ENCODE measurements at places on chromosomes 1 and 21. TPM values are rescaled to one million over a fixed set of nuclear protein-coding genes. Genes with fewer than 3 reads are reported as not detected.

GRCh38 chr1:186813420-186813819, 15.3 kb upstream of the PLA2G4A start:
- H3K4me3 ChIP-seq: no peak overlapping the region
- no peak for DNase-seq
- no peak overlapping the region for H3K27ac ChIP-seq

DNA sequence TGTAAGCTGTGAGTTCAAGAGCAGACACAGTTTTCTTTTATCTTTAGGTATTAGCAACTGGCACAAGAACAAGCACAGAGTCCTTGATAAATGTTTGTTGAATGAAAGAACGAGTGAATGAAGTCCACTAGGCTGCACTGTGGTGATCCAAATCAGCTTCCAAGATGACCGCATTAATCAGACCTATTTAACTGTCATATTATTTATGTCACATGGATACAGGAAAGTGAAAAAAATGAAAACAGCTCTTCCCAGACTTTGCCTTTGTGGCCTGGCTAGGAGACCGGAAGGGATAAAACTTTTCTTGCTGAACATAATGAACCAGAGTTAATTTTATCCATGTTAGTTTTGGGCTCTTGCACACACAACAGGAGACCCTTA, 261.3 kb downstream of the TNR start:
- H3K27me3 ChIP-seq: peaks cover 82% of the 10 kb centered on the region
- no peaks in the 10 kb centered on the region for H3K4me1 ChIP-seq
- no peaks in the 10 kb centered on the region for H3K36me3 ChIP-seq
- no peak overlapping the region for H3K4me3 ChIP-seq
- no peak for DNase-seq

DNA sequence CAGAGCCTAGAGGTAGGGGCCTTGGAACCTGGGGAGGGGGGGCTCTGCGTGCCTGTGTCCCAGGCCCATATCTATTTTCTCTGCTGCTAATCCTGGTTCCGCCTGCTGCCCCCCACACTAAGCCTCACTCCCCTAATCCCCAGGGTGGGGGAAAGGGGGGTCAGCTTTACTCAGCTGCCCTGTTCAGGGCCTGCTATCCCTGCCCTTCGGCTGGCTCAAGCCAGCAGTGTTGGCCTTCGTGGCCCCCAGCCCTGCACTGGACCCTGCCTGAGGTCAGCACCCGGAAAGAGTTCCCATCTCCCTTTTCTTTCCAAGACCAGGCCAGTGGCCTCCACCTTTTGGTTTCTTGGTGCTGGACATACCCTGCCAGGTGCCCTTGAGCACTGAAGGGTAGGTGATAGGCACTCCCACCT, 8.4 kb downstream of the ZBTB7B start:
- H3K4me3 ChIP-seq: no peak overlapping the region
- peaks cover 16% of the 10 kb centered on the region for H3K4me1 ChIP-seq
- no peak overlapping the region for H3K27ac ChIP-seq
- DNase-seq: no peak
- no peaks in the 10 kb centered on the region for H3K27me3 ChIP-seq

DNA sequence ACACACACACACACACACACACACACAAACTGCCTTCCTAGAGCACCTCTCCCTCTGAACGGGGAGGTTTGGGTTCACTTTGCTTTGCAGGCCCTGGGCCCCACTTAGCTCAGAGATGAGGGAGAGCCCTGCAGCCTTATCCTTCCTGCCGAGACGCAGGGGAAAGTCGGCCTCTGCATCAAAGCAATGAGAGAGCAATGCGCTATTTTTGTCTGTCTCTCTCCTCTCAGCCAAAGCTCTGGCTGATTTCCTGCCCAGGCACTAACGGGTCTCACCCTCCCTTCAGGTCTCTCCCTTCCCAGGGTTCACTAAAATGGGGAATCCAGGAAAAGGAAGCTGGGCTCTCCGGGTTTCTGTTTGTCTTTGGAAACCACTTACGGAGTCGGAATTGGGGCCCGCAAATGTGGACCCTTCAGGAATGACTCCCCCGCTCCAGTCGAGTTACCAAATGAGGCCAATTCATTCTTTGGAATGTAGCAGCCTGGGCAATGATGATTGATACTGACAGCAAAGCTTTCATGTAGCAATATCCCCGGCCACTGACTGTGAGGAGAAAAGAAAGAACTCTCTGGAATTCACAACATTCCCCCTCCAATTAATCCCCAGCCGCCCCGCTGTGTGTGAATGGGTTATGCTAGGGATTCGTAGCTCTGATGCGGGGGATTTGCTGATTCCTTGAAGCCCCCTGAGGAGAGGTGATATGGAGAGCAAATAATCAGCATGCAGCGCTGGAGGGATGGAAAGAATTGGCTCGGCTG, 61.5 kb upstream of the WLS start:
- H3K4me1 ChIP-seq: peaks cover 46% of the 10 kb centered on the region
- no peaks in the 10 kb centered on the region for H3K36me3 ChIP-seq
- H3K4me3 ChIP-seq: peak overlapping the region; percentile 56
- DNase-seq: peak; percentile 61
- no peaks in the 10 kb centered on the region for H3K27me3 ChIP-seq
- peak overlapping the region; percentile 98 for H3K27ac ChIP-seq

DNA sequence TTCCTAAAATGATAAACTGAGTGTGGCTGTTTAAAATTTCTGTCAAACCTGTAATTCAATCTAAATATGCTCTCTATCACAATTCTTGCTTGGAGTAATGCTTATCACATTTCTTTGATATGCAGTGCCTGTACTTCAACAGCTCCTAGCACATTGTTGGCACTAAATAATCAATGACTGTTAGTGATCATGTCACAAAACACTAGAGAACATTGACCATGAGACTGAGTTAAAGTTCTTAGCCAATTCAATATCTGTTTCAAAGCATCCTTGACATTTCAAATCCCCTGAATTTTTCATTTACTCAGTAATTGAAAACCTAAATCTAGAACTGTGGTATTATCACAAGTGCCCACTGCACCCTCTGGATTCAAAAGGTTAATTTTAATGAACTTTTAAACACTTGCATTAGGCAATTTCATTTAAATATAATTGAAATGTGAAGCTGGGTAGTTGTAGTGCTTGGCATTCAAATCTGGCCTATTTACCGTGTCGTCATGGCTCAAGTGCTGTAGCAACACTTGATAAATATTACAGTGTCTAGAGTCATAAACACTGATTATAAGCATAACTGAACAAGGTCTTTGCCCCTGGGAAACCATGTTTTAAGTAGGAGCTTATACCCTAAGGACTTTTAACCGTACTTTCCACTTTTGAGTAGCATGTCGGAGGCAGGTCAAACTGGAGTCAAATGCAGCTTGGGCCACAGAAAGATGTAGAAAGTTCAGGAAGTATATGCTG, 143.6 kb downstream of the LRRC7 start:
- H3K27ac ChIP-seq: no peak overlapping the region
- H3K27me3 ChIP-seq: no peaks in the 10 kb centered on the region
- no peak for DNase-seq
- H3K4me3 ChIP-seq: no peak overlapping the region

DNA sequence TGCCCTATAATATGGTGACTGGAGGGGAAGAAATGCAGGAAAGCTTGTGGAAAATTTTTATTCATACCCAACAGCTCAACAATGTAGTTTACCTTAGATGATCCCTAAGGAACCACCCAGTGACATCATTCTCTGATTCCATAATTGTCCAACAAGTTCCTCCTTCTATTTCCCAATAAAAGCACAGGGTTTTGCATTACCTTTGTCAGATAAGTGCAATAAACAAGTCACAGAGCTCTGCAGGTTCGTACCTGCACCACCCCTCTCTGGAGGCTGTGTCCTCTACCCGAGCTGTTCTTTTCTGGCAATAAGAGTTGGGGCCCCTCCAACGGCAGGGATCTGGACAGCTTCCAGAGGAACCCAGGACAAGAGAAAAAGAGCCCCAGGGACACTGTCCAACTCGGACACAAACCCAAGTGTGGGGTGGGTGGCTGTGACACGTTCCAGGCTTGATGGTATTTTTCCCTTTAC, 38.8 kb downstream of the RCAN1 start:
- no peak overlapping the region for H3K27ac ChIP-seq
- H3K27me3 ChIP-seq: no peaks in the 10 kb centered on the region
- H3K4me1 ChIP-seq: peaks cover 5% of the 10 kb centered on the region
- peak; percentile 31 for DNase-seq
- H3K36me3 ChIP-seq: no peaks in the 10 kb centered on the region

DNA sequence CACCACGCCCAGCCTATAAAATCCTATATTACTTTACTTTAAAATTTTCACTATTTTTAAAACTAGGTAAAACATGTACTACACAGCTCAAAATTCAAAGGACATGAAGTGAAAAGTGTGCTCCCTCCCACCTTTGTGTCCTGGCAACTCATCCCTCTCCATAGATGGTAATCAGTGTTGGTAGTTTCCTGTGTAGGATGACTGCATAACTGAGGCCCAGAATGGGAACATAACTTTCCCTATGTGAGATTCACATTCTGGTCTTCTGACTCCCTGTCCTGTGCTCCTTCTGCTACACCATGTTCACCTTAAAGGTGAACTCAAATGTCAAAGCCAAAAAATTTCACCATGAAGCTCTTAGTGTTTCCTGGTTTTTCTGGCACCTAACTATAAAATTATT, 39.3 kb downstream of the XKR8 start:
- no peaks in the 10 kb centered on the region for H3K27me3 ChIP-seq
- H3K4me3 ChIP-seq: no peak overlapping the region
- no peak for DNase-seq
- H3K4me1 ChIP-seq: no peaks in the 10 kb centered on the region

The CAMK2N1 gene
- total RNA-seq: 28.5 TPM

The PCP4 gene
- 18.1 TPM for total RNA-seq

The ADAMTS4 gene
- total RNA-seq: 6.8 TPM

The VAMP3 gene
- total RNA-seq: 77.2 TPM

The MYOC gene
- 0.29 TPM for total RNA-seq

The S1PR1 gene
- 21.5 TPM for total RNA-seq
